Eye (tissue), 1 donor: ENCODE measurements at places on chromosomes 7 and 10.

DNA sequence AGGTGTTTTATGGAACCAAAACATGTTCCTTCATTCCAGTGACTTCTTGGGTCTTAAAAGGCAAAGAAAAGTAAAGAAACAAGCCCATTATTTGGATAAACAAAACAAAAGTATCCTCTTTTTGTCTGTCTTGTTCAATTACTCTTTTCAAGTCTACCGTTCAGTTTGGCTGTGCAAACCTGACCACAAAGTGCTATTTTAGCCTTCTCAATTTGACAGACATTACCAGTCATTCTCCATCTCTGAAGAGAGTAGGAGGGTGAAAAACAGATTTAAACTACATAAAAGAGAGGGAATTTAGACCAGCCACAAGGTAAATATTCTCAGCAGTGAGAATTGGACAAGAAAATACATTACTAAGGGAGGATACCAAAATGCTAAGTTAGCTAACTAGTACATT is 145.2 kb downstream of the GRM3 start:
- DNase-seq = no peak

DNA sequence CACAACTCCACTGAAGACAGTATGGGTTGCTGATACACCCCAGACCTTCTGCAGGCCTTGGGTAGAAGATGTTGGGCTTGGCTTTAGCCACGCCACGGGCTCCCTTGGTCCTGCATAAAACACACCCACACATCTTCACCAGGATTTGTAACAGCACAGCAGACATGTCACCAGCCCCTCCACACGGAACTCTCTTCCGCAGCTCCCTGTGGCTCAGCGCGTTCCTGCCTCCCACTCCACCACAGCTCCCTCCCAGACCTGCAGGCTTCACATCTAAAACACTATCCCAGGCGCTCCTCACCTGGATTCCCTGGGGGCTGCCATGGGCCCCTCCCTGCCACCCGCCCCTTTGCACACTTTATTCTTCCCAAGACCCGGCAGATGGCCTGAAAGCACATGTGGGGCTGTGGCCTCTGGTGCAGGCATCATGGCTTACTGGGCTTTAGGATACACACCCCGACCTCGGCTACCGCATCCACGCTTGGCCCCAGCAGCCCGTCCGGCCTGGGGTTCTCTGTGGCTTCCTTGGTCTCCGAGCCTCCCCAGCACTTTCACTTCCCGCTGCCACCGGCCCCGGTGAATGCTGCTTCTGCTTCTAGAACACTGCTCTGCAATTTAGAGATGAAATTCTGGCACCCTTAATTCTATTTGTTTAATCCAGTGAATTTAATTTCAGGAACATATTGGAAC is 432.9 kb downstream of the DNAJB6 start:
- DNase-seq = no peak

DNA sequence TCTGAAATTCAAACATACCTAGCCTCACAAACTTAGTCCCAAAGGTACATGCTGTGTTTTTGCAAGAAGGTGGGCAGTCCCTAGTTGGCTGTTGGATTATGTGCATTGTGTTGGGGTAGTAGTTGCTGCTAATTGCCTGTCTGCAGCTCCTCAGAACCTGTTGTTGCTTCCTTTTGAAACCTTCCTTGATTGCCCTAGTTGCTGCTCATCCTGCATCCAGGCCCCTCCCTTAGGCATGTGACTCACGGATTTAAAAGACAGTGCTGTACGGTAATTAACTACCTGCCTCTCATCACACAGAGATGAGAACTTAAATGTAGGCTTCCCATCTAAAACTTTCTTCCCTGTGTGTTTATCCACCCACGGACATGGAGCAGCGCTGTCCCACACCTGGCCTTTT is 67.7 kb downstream of the BMPR1A start:
- no peak for DNase-seq

- no peak for DNase-seq
These were observed 848.1 kb downstream of the PCDH15 start for GRCh38 chr10:53952698-53953630.

GRCh38 chr7:7257899-7258692 is 75.8 kb downstream of the C1GALT1 start:
- no peak for DNase-seq

DNA sequence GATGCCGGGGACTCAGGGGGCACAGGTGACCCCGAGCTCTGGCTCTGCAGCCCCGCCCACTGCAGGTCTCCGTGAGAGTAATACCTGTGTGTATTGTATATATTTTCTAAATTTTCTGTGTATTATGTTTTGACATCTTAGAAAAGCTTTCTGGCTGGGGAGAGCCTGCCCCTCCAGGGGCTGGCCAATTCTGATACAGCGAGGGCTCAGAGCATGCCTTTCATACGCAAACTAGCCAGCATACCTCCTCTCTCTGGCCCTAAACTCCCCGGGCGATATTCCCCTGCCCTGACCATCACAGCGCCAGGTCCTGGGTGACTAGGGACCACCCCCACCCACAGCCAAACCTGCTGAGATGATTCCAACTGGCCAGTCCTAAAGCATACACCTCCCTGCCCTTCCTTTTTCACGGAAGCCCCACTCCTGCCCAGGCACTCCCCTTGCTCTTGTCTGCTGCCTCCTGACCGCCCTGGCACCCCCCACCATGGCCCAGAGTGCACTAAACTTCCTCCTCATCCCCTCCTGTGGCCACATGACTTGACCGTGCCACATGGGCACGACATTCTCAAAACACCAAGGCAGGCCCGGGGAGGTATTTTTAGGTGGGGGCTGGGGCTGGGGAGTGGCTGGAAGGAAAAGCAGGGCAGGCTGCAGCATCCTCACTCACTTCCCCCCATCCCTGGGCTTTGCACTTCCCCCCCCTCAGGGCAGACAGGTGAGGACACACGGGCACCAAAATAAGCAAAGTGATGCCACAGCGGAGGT is 61.5 kb downstream of the INSIG1 start:
- DNase-seq = no peak

GRCh38 chr10:116470768-116471415 is 43.2 kb downstream of the PNLIPRP3 start:
- no peak for DNase-seq

GRCh38 chr10:35600193-35600592 is 4.9 kb upstream of the GJD4 start:
- no peak for DNase-seq

DNA sequence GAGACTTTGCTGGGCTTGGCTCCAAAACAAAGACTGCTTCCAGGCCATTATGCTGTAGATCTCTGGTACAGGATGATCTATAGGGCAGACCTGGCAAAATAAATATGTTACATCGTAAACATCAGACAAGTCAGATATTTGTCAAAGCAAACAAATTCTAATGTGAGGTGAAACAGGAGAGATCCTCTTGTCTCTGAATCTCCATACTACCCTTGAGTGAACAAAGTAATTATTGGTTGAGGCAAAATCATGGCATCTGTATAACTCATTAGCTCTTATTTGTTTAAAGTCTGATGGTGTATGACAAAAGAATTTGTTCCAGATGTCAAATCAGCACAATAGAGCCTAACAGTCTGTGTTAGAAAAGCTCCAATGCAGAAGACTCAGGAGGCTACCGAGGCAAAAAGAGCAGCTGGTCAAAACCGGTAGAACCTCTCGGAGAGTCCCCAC is 1291.5 kb downstream of the TYW1 start:
- DNase-seq = peak; percentile 61

- no peak for DNase-seq
These were observed 61.9 kb downstream of the SYPL1 start for GRCh38 chr7:106050002-106050745.

- DNase-seq = no peak
These were observed 8.8 kb upstream of the ZC3HAV1 start for GRCh38 chr7:139118234-139118804.

DNA sequence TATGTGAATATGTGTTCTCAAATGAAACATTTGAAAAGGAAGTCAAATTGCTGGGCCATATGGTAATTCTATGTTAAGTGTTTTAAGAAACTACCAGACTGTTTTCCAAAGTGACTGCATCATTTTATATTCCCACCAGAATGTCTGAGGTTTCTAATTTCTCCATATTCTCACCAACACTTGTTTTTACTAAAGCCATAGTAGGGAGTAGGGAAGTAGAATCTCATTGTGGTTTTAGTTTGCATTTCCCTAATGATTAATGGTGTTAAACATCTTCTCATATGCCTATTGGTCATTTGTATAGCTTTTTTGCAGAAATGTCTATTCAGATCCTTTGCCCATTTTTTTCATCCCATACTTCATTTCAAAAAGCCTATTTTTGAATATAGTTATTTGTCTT is 9.1 kb upstream of the SEMA4G start:
- no peak for DNase-seq

DNA sequence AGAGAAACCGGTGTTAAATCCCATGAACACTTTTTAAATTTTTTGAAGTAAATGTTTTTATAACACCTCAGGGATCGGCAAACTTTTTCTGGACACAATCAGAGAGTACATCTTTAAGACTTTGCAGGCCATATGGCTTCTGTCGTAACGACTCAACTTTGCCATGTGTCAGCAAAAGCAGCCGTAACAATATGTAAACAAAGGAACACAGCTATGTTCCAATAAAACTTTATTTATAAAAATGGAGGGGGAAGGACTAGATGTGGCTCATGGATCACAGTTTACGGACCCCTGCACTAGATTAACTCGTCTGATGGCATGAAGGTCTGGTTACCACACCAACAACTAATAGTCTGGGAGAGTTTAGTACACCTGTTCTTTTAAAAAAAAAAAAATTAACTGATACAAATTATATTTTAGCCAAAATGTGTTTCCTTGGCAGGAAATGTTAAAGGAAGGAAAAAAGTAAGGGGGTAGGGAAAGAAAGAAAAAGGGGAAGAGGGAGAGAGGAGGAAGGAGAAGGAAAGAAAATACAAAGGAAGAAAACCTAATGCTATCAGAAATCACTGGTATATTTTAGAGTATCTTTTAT is 50.2 kb downstream of the ABI1 start:
- DNase-seq = no peak

GRCh38 chr10:22427101-22427500 is 81.8 kb downstream of the SPAG6 start:
- DNase-seq = no peak

DNA sequence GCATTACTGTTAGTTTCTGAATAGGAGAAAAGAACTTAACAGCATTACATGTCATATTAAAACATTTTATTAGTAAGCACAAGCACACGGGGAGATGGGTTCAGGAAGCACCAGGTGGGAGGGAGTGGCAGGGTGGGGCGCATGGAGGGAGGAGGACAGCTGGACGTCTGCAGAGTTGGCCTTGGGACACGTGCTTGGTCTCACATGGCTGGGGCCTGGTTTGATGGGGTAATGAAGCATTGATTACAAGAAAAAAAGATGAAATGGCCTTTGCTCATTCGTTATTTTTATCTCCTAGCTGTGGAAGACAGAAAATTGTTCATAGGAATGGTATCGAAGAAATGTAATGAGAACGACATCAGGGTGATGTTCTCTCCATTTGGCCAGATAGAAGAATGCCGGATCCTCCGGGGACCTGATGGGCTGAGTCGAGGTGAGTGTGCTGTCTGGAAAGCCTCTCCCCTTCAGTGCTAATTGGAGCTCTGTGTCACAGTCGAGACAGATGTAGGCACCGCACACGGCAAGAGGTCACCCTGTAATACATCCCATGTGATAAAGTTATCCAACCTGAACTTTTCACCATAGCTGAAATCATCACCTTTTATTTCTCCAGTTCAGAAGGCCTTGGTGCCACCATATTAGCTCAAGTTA is 239.9 kb downstream of the CELF2 start:
- no peak for DNase-seq

- peak; percentile 28 for DNase-seq
These were observed 18.2 kb downstream of the BHLHA15 start for GRCh38 chr7:98229441-98229840.

- DNase-seq = no peak
These were observed 143.8 kb downstream of the RSU1 start for GRCh38 chr10:16673443-16673842.

DNA sequence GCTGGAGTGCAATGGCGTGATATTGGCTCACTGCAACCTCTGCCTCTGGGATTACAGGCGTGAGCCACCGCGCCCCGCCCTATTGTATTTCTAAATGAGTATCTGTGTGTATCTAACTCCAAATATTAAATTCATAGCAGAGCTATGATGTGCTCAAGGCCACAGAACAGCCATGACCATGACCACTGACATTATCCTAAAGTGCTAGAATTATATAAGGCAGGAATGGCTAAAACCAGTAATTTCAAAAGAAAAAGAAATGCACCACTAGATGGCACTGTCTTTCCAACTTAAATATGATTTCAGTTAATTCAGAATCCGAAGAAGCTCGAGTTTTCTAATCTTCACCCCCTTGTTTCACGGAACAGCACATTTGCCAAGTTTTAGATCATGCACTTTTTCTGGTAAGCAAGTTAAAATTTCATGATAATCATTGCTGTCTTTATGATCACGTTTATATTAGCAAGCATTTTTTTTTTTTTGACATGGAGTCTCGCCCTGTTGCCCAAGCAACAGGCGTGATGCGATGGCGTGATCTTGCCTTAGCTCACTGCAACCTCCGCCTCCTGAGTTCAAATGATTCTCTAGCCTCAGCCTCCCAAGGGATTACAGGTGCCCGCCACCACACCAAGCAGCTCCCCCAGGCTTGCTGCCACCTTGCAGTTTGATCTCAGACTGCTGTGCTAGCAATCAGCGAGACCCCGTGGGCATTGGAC is 65.3 kb downstream of the OR13A1 start:
- DNase-seq = peak; percentile 87

GRCh38 chr10:69061305-69062161 is 26.4 kb upstream of the SRGN start:
- DNase-seq = peak; percentile 31

- no peak for DNase-seq
These were observed 29.2 kb downstream of the PRKAG2 start for GRCh38 chr7:151847681-151848081.

- no peak for DNase-seq
These were observed 129.0 kb downstream of the BICC1 start for GRCh38 chr10:58641708-58642107.

GRCh38 chr7:38195804-38196595 is 18.0 kb downstream of the STARD3NL start:
- no peak for DNase-seq

DNA sequence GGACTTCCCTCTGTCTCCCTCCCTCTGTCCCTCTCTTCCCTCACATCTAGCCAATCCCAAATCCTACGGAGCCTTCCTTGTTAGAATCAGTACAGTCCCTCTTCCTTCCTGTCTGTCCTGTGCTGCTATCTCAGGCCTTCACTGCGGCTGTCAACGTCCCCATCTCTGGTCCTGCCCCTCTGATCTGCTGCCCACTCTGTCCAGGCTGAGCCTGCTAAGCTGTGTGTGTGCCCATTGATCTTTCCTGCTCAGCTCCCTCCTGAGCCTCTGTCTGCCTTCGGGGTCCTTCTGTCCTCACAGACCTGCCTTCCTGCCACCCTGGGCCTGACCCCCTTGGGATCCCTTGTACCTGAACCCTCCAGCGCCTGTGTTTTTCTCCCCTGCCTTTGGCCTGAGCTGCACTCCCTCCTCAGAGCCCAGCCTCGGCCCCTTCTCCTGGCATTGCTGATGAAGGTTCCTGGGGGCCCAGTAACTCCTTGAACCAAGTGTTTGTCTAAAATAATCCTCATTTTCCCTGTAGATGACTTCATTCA is 182.1 kb upstream of the SHH start:
- no peak for DNase-seq
